ENCODE measurements at places on chromosomes 3 and 15.

GRCh38 chr3:186788482-186789370 lies 5.3 kb downstream of the EIF4A2 start:
- no peak for DNase-seq

DNA sequence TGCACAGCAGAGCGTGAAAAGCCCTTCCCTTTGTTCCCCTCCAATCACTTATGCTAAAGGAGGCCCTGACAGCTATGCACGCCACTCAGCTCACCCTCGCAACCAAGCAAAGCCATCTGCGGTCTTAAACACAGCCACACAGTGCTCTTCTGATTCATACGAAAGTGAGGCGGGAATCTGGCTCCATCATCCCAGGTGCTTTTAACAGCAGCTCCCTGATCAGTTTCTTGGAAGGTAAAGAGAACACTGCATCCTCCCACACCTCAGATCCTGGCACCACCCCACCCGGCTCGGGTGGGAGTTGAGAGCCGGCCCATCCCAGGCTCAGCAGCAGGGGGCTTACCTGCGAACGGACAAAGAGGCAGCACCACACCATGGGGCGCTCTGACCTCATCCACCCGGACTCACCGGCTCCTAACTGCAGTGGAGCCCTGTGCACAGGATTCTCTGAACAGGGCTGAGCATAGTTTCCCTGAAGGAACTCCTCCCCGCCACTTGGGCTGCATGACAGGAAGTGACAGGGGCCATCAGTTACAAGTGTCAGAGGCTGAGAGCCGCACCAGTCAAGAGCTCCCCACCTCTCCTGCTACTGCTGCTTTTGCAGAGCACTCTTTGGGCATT lies 114.3 kb upstream of the ARHGEF3 start:
- no peak for DNase-seq

- DNase-seq, result peak; percentile 15
Measured at GRCh38 chr3:159860269-159861116, 128.1 kb upstream of the IL12A start.

DNA sequence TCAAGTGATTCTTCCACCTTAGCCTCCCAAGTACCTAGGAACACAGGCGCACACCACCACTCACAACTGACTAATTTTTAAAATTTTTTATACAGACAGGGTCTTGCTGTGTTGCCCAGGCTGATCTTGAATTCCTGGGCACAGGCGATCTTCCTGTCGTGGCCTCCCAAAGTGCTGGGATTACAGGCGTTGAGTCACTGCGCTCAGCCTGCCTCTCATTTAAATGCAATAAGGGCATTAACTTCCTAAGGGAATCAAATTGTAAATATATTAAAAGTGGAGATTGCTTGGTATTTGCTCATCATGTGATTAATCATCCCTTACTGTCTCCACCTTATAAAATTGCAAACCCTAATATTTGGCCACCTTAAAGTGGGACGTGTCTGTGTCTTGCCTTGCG lies 65.2 kb downstream of the PGPEP1L start:
- DNase-seq, result no peak

- DNase-seq, result no peak
Measured at GRCh38 chr3:1456781-1457311, 364.0 kb downstream of the CNTN6 start.

DNA sequence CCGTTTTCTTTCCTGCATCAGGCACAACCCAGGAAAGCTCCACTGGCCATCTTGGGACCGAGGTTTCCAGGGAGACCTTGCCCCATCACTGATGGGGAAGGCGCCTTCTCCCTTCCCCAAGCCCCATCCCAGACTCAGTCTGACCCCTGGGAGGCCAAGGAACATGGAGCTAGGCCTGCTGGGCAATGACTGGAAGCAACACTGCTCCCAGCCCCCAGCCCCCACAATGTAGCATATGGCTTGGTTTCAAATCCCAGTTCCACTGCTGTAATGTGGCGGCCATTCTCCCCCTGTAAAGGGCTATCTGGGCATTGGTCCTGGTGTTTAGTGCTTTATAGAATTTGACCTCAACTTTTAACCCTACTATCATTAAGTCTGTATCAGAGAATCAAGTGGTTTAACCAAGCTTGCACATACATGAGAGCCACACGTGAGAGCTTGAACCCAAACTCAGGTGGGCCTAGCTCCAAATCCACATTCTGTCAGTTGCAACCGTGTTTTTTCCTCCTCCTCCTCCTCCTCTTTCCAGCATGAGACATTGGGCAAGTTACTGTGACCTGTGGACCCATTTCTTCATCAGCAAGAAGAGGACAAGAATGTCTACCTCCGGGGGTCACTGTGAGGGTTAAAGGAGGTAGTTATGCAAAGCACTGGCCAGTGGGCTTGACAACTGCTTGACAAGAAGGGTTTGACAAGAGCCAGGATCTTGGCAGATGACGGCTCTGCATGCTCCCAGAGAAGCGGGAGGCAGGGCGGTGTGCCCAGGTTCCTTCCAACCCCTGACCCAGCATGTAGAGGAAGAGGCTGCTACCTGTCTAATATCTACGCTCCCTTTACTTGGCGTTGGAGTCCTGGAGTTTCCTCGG lies 37.4 kb downstream of the KLHL25 start:
- DNase-seq, result no peak

DNA sequence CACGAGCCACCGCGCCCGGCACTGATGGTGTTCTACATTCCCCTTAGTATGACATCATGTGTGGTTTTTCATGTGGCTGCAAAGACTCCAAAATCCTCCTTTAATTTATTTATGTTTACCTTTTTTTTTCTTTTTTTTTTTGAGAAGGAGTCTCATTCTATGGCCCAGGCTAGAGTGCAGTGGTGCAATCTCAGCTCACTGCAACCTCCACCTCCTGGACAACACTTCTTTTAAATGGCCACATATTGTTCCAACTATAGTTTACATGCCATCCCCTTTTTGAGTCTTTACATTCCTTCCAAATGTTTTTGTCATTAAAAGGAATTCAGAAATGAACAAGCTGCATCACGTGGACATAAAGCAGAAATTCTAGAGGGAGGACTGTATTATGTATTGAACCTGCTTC lies 10.3 kb upstream of the CDV3 start:
- DNase-seq, result no peak

GRCh38 chr15:100353449-100353848 lies 11.7 kb upstream of the ADAMTS17 start:
- no peak for DNase-seq

DNA sequence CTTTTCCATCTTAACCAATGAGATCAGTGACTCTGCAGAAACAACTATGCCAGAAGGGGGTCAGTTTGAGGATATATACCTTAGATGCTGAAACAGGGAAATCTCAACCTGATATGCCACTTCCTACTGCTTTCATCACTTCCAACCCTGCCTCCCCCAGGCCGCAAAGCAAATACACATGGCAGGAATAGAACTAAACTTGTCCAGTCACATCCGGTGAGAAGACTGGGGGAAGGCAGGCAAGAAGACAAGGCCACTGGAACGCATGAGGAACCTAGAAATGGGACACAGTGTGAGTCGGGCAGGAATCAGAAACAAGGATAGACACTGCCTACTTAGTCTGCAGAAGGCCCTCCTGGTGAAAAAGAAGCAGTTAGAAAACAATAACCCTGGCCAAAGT lies 90.6 kb downstream of the MYO5A start:
- DNase-seq, result no peak
